ENCODE measurements at places on chromosomes 2 and 18.

DNA sequence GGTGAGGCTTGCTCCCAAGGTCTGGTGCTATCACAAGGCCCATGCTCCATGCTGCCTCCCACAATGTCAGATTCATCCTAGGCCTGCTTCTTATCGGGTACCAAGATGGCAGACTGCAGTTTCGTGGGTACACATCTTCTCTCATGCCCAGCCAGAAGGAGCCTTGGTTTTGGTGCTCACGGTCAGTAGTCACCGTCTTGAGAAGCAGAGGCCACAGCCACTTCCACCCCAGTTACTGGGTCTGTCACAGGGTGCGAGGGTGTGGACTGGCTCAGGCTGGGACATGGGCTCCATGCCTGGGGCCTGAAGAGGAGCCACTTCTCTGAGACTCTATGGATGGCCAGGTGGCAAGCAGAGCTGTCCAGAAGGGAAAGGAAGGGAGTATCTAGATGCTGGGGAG lies 178.8 kb upstream of the HS6ST1 start:
- DNase-seq: no peak

- no peak for DNase-seq
Observed at GRCh38 chr2:178194600-178195389, 483 bp downstream of the OSBPL6 start.

DNA sequence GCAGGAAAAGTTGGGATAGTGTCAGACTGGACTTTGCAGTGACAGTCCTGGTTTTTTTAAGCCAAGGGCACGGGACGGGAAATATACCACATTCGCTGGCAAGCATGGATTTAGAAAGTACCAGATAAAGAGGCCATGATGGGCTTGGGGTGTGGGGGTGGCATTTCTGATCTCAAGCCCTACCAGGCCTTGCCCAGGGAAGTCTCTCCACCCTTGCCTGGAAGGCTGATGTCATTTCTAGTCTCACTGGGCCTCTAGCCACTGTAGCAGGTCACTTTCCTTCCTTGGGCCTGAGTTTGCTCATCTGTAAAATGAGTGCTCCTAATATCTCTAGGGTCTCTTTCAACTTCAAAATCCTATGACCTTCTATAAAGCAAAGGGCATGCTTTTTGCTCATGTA lies 1.8 kb downstream of the ZBTB7C start:
- no peak for DNase-seq

GRCh38 chr2:128799284-128799552 lies 480.6 kb upstream of the HS6ST1 start:
- no peak for DNase-seq

GRCh38 chr2:46179037-46179621 lies 118.1 kb upstream of the EPAS1 start:
- DNase-seq: no peak

GRCh38 chr18:8911408-8912340 lies 190.8 kb upstream of the NDUFV2 start:
- no peak for DNase-seq

DNA sequence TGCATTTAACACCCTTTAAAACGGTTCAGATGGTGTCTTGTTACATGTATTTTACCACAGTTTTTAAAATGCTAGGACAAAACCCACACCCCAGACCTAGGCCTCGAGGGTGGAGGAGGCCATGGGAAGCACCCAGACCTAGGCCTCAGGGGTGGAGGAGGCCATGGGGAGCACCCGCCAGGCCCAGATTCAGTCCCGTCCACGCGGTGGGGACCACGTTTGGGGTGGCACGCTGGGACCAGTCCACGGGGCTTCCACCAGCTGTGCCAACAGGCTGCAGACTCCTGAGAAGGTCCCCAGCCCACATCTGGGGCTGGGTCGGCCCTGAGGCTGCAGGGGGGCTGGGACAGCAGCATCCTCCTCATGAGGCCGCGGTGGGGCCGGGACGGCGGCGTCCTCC lies 63.4 kb downstream of the SLC66A2 start:
- DNase-seq: no peak

Data from GDM1 (cell line).